Activated CD8-positive, alpha-beta memory T cell treated with anti-CD3 and anti-CD28 coated beads for 1 hour (primary cell): ENCODE measurements at places on chromosomes 16 and 17.

- DNase-seq = no peak
Observed at GRCh38 chr17:74917430-74917829, 5.6 kb downstream of the USH1G start.

GRCh38 chr17:46770439-46770817, 48.1 kb downstream of the WNT3 start:
- no peak for DNase-seq

GRCh38 chr16:73965591-73965990, 331.0 kb upstream of the PSMD7 start:
- DNase-seq = no peak

DNA sequence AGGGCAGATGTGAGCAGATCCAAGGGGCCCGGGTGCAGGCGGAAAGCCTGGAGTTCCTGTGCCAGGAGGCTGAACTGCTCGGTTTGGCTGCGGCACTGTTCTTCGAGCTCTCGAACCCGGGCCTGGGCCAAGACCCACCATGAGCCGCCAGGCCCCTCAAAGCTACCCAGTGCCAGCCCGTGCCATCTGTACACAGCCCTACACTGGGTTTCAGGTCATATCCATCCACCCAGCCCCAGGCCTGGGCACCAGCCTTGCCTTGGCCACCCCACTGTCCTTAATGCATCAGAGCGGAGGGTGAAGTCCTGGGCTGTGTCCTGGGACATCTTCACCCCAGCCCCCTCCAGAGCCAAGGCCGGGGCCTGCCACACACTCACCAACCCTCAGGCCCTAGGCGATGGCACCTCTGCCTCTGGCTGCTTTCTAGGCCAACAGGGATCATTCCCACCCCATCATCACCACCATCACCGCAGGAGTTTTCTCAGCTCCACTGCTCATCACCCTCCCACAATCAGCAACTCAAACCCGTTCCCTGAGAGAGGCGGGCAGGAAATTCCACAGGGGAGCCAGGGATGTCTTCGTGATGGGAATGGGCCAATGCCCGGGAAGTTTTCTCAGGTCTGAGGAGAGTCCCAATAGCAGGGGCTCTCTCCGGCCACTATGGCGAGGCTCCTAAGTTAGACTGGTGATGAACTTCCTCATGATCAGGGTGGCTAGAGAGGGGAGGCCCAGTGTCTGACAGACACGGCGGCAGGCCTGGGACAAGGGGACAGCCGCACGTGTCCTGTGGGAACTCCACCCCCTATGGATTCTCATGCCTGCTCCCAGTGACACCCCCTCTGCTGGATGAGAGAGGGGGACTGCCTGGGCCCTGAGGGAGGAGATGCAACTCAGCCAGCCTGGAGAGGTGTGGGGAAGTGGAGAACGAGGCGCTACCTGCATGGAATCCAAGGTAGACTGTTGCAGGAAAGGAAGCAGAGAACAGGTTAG, 9.1 kb downstream of the TSPOAP1 start:
- no peak for DNase-seq

- no peak for DNase-seq
Observed at GRCh38 chr16:920717-921116, 50.1 kb downstream of the LMF1 start.

- no peak for DNase-seq
Observed at GRCh38 chr17:65023791-65024190, 32.7 kb downstream of the GNA13 start.

GRCh38 chr17:20612635-20613034, 33.1 kb downstream of the CDRT15L2 start:
- DNase-seq = no peak

DNA sequence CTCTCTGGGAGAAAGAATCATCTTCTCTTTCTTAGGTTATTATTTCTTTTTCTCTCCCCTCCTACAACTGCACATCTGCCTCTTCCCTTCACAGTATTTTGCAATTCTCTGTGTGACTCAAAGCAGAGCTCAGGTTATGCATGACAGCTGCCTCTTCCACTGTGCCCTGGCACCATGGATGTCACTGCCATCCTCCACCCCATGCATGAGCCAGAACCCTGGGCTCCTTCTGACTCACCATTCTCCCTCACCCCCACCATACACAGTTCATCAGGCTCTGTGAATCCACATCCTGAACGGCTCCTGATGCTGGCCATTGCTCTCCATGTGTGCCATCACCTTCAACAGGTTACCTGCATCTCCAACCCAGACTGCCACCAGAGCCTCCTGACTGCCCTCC, 23.9 kb downstream of the CA10 start:
- no peak for DNase-seq

GRCh38 chr17:65374966-65375365, 186.5 kb downstream of the AXIN2 start:
- no peak for DNase-seq

GRCh38 chr16:57021757-57022156, 32.4 kb downstream of the NLRC5 start:
- no peak for DNase-seq

DNA sequence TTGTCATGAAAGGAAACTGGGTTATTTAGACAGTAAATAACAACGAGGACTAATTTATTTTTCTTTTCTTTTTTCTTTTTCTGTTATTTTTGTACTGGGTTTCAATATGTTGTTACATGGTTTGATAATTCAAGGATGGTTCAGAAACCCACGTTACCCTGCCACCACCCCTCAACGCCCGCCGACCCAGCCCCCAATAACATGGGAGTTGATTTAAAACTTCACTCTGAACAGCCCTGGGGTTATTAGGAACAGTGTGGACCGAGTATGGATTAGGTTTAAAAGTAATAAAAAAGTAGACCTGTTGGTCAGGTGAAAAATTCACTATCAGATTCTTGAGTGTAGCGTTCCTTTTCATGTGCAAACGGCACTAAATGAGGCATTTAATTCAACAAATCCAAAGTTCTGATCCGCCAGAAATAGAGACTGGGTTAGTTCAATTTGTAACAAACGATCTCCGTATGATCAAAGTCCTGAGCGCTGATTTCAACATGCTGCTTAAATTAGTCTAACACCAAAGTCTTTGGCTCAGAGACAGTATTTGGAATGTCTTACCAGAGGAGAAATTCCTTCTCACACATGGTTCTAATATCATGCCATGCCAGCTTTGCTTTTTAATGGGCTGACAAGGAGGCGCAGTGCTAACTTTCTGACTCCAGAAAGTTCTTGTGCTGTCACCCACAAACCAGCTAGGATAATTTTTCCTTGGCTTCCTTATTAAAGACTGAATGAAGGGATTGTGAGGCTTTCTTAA, 173.1 kb upstream of the IRX3 start:
- no peak for DNase-seq

DNA sequence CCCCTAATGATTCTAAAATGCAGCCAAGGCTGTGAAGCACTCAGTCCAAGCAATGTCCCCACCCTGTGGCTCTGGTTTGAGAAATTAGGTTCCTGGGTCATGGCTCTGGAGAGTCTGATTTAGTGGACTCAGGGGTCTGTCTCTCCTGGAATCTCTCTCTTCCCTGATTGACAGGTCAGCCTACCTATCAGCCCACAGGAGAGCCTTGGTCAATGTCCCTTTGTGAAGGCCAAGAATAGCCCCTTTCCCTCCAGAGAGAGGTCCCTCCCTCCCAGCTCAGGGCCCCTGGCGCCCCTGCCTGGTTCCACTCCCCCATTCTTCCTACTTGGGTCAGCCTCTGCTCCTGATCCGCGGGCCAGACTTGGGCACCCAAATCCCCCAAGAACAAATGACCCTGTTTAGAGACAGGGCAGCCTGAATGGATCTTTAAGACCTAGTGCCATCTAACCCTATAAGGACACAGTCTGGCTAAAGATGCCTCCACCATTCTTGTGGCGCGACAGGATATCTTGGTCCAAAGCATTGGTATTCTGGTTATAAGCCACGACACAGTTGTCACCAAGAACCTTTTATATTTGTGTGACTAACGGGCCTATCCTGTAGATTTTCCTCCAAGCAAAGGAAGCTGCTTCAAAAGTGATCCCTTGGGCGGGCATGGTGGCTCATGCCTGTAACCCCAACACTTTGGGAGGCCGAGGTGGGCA, 38.3 kb upstream of the PRSS54 start:
- no peak for DNase-seq

- no peak for DNase-seq
Observed at GRCh38 chr16:27722207-27722606, 172.3 kb downstream of the KATNIP start.

DNA sequence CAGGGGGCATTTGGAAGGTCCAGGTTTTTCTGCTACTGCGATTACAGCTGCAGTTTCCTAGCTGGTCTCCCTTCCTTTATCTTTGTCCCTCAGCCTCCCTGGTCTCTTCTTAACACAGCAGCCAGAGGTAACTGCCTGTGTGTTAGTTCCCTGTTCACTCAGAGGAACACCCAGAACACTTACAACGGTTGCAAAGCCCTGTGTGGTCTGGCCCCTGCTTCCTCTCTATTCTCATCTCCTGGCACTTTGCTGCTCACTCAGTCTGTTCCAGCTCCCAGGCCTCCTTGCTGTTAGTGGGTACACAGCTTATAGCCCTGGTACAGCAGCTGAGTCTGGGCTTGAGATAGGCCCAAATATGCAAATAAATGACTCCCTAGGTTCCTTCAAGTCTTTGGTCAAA, 16.4 kb downstream of the NTN1 start:
- DNase-seq = no peak

DNA sequence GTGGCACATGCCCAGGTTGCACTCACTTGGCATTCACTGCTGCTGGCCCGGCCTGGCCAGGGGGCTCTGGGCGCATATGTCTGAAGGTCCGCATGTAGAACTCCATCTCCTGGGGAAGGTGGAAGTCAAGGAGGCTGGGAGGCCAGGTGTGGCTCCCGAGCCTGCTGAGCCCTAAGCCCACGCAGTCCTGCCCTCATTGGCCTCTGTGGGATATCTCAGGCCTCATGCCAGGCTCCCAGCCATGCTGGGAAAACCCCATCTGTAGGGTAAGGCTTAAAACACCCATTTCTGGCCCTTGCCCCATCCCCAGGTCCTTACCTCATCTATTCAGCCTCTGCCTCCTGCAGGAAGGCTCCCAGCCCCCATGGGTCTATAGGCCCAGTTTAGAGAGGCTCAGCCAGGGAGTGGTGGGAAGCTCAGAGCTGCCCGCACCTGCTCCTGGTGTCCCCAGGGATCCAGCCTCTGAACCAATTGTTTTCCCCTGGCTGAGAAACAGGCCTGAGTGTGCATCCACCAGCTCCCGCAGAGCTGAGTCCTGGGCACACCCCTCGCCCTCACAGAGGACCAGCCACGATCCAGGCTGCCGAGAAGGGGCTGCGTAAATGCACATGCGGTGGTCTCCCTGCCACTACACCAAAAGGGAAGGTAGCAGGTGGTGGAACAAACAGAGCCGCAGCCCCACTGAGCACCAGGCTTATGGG, 2.3 kb upstream of the TPPP3 start:
- no peak for DNase-seq

DNA sequence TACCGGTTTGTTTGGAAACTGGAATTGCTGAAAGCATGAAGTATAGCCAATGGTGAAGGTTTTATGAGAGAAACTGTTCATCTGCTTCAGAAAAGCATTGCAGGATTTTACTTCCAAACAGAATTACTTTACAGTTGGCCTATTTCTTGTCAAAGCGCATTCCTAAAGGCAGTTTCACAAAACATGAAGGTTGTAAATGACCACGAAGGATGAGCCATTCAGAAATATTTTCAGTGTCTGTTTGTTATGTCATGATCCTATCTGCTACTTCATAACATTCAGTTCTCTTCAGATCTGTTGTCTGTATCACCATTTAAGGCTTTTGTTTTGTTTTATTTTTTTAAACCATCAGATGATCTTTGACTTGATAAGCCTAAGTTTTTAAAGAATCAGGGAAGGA, 45.7 kb downstream of the AATF start:
- DNase-seq = no peak

DNA sequence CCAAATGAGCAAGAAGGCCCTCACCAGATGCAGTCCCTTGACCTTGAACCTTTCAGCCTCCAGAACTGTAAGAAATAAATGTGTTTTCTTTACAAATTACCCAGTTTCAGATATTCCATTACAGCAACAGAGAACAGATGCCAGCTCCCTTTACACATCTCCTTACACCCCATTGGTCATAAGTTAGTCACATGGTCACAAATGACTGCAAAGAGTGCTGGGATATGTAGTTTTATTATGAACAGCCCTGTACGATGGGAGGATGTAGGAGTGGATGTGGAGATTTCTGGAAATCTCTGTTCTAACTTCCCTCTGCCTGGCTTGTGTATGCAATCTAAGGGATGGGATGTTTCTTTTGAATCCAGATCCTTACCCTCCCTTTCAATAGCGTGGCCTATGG, 13.3 kb upstream of the RPL38 start:
- no peak for DNase-seq

- no peak for DNase-seq
Observed at GRCh38 chr17:51876986-51877385, 281.5 kb downstream of the CA10 start.

GRCh38 chr17:28344011-28344410, 8.4 kb downstream of the TNFAIP1 start:
- DNase-seq = no peak

DNA sequence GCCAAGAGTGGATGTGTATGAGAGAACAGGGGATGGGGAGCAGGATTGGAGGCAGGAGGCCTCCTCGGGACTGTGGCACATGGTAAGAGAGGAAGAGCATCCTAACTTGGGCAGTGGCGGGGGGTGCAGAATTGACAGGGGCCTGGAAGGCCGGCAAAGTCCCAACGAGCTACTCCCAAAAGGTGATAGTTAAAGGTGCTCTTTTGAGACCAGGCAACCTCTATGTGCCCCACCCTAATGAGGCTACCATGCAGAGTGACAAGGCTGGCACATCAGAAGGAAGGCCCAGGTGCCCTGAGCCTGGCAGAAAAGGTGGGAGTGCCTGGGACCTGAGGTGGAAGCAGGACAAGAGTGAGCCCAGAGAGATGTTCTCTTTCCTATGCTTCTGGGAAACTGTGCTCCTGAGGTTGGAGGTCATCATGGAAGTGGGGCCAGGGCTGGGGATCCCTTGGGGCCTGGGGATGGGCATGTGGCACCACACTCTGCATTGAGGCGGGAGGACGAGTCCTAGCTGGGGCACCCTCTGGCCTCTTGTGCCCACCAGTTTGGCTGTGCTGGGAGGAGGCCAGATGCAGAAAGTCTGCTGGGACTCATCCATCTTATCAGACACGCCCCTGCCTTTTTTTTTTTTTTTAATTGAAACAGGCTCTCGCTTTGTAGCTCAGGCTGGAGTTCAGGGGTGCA, 5.9 kb downstream of the RAB11FIP4 start:
- DNase-seq = no peak

DNA sequence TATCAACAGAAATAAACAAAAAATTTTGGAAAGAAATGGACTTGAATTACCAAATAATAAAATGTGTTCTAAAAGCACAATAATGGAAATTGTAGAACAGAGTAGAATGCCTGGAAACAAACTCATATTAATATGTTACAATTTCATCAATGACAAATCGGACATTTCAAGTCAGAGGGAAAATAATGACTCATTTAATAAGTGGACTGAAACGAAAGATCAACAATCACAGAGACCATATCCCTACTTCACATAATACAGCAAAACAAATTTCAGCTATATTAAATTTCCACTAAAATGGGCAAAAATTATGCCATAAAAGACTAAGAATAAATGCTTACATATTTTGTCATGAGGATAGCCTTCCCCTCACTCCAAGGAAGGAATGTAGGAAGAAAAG, 25.7 kb downstream of the CDYL2 start:
- no peak for DNase-seq
